Glomerular endothelial cell (primary cell): ENCODE measurements at places on chromosomes 3 and 15.
A peak's percentile ranks its signal among the peaks of the same experiment; 100 is the strongest.

DNA sequence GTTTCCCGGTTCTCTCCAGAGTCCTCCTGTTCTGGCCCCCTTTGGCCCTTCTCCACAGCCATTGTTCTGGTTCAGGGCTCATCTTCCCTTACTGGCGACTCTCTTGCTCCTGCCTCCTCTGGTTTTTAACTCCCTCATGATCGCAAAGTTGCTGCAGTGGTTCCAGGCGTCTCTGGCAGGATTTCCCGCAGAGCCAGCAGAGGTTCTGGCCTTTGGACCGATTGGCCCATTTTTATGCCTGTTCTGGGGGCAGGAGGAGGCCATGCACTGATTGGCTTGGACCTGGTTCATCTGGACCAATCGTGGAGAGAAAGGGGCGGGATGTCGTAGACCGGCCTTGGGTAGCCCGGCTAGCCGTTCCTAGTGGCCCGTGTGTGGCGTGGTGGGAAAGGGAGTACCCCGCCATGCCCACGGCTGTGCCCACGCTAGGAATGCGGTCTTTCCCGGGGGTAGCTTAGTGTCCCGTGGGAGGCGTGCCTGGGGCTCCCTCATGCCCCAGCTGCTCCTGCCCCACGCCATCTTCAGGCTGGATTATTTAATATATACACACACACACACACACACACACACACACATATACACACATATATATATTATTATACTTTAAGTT is 113.4 kb downstream of the FBLN2 start:
- no peak for DNase-seq

GRCh38 chr15:90161950-90162361 is 39.2 kb upstream of the SEMA4B start:
- DNase-seq, result no peak

- peak; percentile 82 for DNase-seq
Measured at GRCh38 chr3:52428151-52429005, 16.5 kb downstream of the SEMA3G start.

DNA sequence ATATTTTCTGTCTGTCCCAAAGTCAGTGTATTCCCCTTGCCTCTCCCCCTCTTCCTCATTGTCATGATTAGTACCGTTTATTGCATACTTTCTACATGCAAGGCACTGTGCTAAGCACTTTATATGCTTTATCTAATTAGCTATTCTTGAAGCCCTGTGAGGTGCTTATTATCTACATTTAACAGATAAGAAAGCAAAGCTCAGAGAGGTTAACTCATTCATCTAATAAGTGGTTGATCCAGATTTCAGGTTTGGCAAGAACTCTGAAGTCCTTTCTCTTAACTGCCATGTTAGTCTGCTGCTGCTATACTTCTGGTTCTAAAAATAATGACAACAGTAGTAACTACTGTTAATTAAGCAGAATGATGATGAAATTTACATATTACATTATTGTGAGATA is 13.5 kb downstream of the IQGAP1 start:
- DNase-seq, result no peak

DNA sequence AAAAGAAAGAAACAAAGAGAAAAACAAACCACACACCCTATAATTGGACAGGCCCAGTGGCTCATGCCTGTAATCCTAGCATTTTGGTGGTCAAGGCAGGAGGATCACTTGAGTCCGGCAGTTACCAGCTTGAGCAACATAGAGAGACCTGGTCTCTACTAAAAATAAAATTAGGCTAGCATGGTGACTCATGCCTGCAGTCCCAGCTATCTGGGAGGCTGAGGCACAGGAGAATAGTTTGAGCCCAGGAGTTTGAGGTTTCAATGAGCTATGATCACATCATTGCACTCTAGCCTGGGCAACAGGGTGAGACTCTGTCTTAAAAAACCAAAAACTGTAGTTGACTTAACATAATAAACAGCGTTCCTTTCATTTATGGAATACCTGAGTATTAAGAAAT is 72.3 kb upstream of the ST3GAL6 start:
- no peak for DNase-seq

GRCh38 chr3:41936384-41936783 is 25.5 kb downstream of the ULK4 start:
- DNase-seq, result no peak

DNA sequence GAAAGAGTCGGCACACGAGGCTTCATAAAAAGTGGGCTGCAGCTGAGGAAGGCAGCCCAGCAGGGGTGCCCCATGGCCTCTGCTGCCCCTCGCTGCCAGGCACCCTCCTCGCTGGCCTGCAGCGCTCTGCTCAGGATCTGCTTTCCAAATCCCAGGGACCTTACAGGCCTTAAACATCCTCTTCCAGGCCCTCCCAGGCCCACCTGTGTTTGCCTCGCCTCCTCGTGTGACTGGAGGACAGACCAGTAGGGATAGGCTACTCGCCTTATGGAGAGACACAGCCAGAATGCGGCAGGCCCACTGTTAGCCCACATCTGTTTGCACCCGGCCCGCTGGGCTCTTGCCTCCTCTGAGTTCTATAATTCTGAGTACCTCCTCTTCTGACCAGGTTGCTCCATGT is 124.5 kb upstream of the PLXNA1 start:
- no peak for DNase-seq

- DNase-seq, result no peak
Measured at GRCh38 chr3:175916191-175916934, 1057.2 kb downstream of the NAALADL2 start.

DNA sequence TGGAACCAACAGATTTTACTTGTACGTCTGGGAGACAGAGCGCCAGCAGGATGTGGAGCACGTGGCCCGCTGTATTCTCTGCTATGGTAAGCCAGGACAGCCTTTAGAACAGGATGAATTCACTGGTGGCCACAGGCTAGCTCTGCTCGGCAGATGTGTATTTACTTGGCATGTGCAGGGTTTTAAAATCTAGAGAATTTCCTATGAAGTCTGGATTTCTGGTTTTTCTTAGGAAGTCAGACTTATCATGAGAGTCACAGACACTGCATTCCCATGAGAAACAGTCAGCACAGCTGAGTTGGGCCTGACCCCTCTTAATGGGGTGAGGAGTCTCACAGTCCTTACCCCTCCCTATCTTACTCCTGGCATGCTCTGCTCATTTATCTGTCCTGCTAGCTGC is 84.6 kb upstream of the COL6A5 start:
- no peak for DNase-seq

DNA sequence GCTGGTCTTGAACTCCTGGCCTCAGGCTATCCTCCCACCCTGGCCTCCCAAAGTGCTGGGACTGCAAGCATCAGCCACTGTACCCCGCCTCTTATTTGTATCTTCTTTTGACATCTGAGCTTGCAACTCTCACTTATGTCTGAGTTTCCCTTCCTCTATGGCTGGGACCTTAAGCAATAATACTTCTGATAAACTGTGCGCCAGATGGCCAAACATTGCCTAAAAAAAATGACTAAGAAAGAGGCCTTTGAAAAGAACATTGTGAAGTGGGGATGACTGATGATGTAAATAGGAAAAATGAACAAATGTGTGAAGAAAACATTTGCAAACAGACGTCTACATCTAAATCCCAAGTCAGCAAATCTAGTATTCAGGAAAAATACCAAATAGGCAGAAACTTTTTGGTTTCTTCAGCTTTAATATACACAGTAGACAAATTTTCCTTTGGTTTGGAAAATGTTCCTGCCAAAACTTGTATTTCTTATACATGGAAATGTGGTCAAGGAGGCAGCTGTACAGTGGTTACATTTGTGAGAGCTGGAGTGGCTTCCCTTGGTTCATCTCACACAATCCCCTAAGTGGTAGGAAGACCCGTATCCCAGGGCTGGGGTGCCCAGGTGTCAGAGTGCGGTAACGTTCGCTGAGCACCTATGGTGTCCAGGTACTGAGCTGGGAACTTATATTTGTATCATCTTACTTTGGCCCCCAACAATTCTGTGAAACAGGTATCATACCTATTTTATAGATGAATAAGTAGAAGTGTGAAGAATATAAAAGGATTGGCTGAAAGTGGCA is 11.6 kb upstream of the TFRC start:
- no peak for DNase-seq

DNA sequence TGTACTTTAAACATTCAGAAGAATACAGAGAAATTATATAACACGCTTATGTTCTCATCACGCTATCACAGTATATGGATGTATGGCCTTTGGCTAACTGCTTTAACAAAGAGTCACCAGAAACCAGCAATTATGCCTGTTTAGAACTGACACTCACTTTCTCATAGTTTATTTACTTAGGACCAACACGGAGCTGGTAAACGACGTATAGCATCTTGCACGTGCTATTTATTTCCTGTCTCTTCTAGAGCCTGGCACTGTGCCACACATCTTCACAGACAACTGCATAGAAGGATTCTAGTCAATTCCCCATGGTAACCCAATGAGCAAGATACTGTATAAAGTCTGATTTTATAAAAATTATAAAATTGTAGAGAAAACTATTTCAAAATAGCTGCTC is 43.6 kb downstream of the TBC1D2B start:
- no peak for DNase-seq

DNA sequence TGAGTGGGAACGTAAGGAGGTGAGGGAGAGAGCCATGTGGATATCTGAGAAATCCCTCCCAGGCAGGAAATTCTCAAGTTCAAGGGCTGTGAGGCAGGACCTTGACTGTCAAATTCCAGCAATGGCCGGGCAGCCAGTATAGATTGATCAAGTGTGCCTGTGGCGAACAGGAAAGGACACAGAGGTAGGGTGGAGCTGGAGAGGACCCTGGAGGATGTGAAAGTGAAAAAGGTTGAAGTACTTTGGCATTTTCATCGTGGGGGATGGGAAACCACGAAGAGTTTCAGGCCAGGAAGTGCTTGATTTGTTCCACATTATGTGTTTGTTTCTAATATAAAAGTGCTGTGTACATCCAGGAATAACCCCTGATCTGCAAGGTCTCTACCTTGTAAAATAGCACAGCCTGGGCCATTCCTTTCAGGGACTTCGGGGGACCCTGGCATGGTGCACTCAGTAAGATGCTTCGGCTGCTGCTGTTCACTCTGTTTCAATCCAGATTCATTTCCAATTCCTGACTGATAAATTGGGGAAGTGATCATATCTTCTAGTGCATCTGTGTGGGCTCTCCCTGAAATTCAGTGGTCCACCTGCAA is 156.6 kb downstream of the MCTP2 start:
- no peak for DNase-seq

- DNase-seq, result no peak
Measured at GRCh38 chr3:23594066-23594465, 211.7 kb upstream of the UBE2E1 start.

- no peak for DNase-seq
Measured at GRCh38 chr3:57977818-57978235, 30.4 kb upstream of the FLNB start.

DNA sequence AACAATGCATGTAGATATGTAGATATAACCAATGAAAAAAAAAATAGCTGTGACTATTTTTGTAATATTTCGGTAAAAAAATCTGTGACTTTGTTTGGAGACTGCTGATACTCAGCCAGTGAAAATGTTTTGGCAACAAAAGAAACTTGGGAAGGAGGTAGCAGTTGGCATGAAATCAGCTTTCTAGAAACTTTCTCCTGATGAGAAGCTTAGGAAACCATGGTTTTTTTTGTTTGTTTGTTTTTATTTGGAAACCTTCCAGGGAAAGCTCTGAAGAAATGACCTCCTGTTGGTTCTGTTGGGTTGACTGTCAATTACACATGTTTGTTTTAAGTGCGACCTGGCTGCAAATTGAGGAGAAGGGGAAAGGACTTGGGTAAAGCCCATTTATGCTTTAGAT is 445.9 kb downstream of the UNC13C start:
- DNase-seq, result no peak

GRCh38 chr3:78926523-78926922 is 841.3 kb downstream of the ROBO1 start:
- DNase-seq, result no peak

DNA sequence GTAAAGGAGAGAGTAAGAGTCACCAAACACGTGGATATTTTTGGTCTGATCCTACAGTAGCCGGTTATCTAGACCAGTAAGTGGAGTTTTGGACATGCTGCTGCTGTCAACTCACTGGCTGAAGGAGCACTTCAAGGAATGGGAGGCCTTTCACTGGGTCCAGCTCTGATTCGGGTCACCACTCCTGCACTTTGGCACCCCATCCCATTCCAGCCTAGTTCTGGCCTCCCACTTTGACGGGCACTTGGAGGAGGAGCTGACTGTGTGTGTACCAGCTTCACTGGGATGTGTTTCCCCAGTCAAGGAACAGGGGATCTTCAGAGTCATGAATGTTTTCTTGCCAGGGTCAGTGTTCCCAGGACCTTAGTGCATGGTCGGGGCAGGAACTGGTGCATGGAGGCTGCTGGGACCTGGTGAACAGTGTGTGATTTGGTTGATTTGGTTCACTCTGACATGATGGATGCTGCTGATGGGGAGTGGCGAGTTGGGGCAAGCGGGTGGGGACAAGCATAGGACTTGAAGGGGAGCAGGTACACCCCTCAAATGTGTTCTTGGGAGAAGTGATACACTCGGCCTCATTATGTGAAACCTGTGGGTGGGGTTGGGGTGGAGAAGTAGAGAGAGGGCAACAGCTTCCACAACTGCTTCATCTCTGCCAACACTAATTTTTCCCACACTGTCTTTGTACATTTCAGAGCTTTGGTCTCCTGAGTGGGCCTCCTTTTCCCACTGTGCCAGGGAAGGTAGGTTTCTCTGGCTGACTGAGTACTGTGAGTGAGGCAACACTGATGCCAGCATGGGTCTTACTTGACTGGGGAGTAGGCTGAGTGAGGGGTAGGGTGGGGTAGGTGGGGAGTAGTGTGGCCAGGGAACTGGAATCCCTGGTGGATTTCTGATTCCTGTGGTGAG is 64.0 kb downstream of the RGMA start:
- DNase-seq, result no peak

DNA sequence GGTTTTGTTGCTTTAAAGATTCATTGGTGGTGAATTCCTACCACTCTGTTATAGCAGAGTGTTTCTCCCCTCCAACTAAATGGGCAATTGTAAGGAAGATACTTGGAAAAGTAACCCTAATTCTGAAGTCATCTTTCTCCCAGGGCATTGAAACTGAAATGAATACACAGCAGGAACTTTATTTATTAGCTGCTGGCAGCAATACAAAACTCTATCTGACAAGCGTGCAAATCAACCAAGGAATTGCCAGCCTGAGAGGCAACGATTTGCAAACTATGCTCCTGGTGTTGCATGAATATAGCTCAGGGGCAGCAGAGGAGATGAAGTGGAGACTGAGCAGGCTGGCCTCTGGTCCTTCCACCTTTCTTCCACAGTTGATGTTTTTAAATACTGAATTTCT is 48.9 kb downstream of the CD200R1 start:
- DNase-seq, result no peak

- DNase-seq, result no peak
Measured at GRCh38 chr3:99633887-99634558, 4.4 kb upstream of the COL8A1 start.

DNA sequence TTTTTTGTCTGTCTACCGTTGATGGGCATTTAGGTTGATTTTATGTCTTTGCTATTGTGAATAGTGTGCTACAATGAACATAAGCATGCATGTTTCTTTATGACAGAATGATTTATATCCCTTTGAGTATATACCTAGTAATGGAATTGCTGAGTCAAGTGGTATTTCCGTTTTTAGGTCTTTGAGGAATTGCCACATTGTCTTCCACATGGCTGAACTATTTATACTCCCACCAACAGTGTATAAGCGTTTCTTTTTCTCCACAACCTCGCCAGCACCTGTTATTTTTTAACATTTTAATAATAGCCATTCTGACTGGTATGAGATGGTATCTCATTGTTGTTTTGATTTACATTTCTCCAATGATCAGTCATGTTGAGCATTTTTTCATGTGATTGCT is 89.6 kb upstream of the GALNT15 start:
- DNase-seq, result peak; percentile 87

- DNase-seq, result no peak
Measured at GRCh38 chr15:95916568-95916967, 413.9 kb upstream of the NR2F2 start.

- DNase-seq, result no peak
Measured at GRCh38 chr15:94734460-94734859, 503.1 kb downstream of the MCTP2 start.
